Retina (tissue), 1 donor: ENCODE measurements at places on chromosomes 2 and 18.

DNA sequence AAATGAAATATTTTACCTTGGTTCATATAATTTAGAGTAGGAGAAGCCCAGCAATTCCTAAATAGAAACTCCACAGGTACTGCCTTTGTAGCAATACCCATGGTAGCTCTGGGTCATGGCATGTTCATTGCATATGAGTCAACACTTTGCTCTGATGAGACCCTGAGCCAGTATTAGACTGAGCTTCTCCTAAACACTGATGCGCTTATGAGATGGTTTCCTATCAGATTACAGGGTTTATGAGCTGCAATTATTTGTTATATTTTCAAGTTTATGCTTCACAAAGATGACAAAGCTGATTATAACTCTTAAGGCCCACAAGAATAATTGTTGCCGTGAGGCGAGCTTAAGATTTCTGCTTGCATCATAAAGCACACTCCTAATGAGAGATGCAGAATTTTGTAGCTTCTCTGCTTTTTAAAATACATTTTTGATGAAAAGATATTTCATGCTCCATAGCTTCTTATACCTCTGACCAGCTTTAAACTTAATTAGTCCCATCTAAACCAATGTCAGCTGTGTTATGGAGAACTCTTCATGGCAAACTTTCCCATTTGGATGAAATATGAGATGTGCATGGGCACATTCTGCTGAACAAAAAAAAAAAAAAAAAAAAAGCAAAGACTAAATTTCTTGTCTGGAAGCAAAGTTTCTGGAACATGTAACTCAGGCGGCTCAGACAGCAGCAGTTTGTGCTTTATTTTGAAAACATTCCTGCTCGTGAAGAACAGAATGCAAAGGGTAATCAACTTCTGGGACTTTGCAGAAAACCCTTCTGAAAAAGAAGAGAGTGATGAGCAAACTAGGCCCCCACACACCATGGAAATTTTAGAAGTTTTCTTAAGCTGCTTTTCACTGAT lies 162.6 kb downstream of the KCNE4 start:
- DNase-seq, result no peak

- no peak for DNase-seq
These were observed 20.4 kb downstream of the MBP start for GRCh38 chr18:77111951-77112746.

- peak; percentile 6 for DNase-seq
These were observed 51.8 kb upstream of the RAB27B start for GRCh38 chr18:54776282-54776977.

GRCh38 chr2:206075113-206075512 lies 10.9 kb downstream of the INO80D start:
- DNase-seq, result no peak

- no peak for DNase-seq
These were observed 2.8 kb downstream of the SPR start for GRCh38 chr2:72889991-72890390.
